CD4-positive, alpha-beta T cell treated with Interleukin-2 at 100 ng/mL for 4 hours (primary cell): ENCODE measurements at places on chromosomes 6 and 20.
A peak's percentile ranks its signal among the peaks of the same experiment; 100 is the strongest.

DNA sequence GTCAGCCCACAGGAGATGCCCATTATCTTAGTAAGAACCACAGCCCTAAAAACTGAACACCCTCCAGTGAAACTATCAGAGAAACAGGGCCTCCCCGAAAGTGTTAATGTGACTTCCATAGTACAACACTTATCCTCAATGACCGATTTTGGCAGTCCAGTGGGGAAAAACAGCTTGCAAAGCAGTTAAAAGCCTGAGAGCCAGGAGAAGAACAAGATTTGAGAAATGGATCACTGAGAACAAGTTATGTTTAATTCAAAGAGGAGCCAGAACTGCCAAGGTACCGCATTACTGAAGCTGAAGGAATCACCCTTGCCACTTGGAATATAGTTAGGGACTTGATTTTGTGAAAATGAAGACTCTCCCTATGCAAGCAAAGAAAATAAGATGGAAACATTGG, 236.9 kb downstream of the QKI start:
- no peak for DNase-seq

GRCh38 chr6:81889377-81890053, 137.0 kb upstream of the TENT5A start:
- DNase-seq: no peak

DNA sequence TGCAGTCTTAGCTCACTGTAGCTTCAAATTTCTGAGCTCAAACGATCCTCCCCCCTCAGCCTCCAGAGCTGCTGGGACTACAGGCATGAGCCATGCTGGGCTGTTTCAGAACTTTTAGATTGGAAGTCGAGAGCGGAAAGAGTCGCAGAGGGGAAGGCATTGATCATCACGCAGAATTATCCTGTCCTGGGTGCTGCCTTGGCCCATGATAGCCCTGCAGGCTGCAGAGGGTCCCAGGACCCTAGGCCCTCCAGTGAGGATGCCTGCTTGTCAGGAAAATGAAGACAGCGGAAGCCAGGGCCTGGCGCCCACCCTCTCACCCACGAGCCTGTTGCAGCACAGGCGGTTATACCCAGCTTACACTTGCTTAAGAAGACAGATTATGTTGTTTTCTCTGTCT, 9.1 kb downstream of the TMEM181 start:
- no peak for DNase-seq

GRCh38 chr20:58982406-58983114, 1.5 kb downstream of the NELFCD start:
- peak; percentile 47 for DNase-seq

- peak; percentile 37 for DNase-seq
Measured at GRCh38 chr20:32189691-32190615, 17.6 kb downstream of the PLAGL2 start.

GRCh38 chr20:63748070-63748933, 8.7 kb downstream of the SLC2A4RG start:
- DNase-seq: no peak

- no peak for DNase-seq
Measured at GRCh38 chr6:143647732-143648131, 30.0 kb upstream of the PHACTR2 start.

DNA sequence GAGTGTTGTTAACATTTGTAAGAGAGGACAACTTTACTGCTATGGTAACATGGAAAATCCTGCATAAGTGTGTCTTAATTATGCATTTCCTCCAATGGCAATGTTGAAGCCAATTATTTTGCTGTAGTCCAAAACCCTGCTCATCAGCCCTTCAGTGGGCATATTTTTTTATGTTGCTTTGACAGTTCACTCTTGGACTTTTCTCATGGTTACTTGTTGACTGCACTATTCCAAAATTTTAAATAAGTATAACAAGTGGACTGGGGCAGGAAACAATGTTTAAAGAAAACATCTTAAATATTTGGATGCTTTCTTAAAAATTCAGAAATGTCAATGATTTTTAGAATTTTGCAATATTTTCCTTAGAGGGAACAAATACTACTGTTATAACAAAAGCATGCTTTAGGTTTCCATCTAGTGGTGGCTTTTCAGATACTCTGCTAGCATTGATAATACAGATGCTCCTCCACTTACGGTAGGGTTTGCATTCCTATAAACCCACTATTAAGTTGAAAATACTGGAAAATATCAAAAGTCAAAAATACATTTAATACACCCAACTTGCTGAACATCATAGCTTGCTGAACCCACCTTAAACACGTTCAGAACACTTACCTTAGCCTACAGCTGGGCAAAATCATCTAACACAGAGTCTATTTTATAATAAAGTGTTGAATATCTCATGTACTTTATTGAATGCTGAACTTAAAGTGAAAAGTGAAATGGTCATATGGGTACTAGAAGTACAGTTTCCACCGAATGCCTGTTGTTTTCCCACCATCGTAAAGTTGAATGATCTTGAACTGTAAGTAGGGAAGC, 86.4 kb downstream of the ADGRG6 start:
- peak; percentile 20 for DNase-seq

DNA sequence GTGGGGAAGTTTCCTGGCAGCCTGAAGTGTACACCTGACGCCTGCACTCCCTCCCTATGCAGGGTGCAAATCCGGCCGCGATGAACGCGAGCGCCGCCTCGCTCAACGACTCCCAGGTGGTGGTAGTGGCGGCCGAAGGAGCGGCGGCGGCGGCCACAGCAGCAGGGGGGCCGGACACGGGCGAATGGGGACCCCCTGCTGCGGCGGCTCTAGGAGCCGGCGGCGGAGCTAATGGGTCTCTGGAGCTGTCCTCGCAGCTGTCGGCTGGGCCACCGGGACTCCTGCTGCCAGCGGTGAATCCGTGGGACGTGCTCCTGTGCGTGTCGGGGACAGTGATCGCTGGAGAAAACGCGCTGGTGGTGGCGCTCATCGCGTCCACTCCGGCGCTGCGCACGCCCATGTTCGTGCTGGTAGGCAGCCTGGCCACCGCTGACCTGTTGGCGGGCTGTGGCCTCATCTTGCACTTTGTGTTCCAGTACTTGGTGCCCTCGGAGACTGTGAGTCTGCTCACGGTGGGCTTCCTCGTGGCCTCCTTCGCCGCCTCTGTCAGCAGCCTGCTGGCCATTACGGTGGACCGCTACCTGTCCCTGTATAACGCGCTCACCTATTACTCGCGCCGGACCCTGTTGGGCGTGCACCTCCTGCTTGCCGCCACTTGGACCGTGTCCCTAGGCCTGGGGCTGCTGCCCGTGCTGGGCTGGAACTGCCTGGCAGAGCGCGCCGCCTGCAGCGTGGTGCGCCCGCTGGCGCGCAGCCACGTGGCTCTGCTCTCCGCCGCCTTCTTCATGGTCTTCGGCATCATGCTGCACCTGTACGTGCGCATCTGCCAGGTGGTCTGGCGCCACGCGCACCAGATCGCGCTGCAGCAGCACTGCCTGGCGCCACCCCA, 1.2 kb downstream of the GPR6 start:
- DNase-seq: no peak

DNA sequence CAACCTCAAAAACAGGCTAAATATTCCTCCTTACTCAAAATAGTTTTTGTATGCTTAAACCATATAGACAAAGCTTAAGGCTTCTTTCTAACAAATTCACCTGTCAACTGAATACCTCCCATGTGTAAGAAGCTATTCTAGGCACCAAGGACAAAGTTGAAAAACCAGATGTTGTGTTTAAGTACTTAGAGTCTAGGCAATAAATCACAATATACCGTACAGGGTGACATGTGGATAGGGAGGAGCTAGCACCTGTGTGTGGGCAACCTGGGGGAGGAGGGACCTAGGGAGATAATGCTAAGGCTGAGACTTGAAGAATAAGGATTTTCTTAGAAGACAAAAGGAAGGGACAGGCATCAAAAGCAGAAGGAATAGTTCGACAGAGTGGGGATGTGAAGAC, 123.5 kb downstream of the LMBRD1 start:
- DNase-seq: no peak

DNA sequence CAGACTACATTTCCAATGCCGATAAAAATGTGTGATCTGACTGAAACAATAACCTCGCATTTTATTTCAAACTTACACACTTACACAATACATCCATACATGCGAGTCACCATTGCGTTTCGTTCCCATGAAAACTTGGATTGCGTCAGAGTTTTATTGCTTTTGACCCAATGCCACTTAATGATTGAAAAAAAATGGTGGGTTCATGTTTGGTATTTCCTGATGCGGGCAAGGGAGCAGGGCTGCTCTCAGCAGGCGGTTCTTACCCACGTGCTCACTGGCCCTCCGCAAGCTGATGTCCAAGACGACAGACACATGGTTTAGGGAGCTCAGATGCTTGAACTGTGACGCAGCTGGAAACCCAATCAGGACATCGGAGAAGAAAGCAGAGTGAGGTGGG, 281.0 kb upstream of the SULF2 start:
- no peak for DNase-seq

DNA sequence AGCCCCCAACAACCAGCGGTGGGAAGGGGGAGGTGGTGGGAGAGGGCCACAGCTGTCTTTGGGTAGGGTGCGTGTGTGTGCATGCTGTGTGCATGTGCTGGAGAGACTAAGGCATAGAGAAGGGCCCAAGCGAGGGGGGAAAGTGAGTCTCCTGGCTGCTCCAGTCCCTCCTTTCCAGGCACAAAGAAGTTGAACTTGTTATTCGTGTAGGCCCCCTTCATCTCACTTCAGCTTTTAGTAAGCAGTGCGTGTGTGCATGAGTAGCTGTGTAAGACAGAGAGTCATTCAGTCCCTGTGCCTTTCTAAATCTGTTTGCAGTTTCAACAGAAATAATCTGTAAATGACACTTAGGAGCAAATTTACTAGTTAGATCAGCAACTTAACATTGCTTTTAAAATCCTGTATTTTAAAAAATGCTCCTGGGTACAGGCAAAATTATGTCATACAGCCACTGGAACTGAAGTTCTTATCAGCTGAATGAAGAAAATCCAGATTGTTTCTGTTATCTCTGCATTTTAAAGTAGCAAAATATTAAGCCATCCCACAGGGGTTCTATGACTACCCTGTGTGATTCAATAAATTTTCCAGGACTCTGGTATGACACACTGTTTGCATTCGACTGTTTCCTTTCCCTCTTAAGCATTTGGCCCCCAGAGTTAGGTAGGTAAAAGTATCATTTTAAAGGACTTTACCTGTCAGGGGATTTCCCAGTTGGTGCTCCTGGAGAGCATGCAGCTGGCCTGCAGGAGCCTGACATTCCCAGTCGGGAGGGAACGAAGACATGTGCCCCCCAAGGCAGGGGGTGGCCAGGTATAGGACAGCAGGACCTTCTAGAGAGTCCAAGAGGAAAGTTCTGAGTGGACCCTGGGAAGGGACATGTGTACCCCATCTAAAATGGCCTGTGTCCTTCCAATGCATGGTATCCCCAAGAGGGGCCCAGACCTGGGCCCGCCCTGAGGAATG, 39.0 kb downstream of the MTRES1 start:
- DNase-seq: no peak

GRCh38 chr20:20501128-20501527, 133.2 kb downstream of the INSM1 start:
- no peak for DNase-seq

DNA sequence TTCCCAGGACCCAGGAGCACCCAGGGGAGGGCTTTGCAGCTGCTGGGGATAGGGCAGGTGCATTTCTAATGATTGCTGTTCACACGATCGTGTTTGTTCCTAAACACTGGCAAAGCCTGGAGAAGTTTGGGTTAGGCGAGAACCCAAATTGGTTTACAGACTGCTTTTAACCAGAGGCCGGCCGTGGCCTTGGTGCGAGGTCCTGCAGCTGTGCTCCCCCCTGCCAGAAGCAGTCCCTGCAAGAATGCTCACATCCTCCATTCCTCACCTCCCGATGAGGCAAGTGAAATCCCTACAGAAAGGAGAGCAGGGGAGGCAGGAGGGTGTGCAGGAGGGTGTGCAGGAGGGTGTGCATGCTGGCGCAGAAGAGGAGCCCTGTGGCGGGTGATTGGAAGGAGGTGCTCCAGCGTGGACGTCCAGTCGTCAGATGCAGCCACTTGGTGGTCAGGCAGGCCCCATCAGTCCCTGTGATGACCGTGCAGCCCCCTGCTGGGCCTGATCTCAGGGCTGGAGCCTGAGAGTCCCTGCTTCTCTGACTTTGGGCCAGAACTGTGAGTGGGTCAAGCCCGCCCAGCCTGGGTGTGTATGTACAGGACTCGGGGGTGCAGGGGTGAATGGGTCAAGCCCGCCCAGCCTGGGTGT, 55.7 kb upstream of the FRMD1 start:
- no peak for DNase-seq

GRCh38 chr20:33836277-33836676, 25.1 kb downstream of the CHMP4B start:
- no peak for DNase-seq

- no peak for DNase-seq
Measured at GRCh38 chr6:10332111-10332510, 82.8 kb downstream of the TFAP2A start.

GRCh38 chr6:109300874-109301273, 81.4 kb downstream of the CD164 start:
- DNase-seq: no peak

- DNase-seq: no peak
Measured at GRCh38 chr6:9711365-9711764, 703.5 kb downstream of the TFAP2A start.

DNA sequence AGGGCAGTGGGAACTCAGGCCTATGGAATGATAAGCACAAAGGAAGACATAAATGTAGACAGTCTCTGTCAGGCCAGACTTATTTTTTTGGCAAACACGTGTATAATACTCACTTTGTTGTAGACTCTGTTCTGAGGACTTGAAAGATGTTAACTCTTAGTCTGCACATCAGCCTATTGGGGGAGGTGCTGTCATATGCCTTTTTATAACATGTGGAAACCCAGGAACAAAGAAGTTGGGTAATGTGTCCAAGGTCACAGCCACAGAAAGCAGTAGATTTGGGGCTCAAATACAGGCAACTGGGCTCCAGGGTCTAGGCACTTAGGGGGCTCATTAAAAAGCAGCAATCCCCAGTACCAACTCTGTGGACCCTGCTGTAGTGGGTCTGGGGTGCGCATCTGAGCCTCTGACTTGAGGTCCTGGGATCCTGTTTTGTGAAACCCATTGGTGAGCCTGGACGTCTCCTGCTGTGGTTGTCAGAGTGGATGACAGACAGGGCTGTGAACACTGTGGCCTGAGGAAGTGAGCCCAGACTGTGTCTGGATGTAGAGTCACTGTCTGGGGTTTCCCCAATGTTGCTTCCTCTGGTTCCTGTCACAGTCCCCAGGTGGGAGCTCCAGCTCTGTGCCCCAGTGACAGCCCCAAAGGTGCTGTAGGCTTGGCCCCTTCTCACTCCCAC, 50.0 kb downstream of the CDH26 start:
- DNase-seq: no peak

DNA sequence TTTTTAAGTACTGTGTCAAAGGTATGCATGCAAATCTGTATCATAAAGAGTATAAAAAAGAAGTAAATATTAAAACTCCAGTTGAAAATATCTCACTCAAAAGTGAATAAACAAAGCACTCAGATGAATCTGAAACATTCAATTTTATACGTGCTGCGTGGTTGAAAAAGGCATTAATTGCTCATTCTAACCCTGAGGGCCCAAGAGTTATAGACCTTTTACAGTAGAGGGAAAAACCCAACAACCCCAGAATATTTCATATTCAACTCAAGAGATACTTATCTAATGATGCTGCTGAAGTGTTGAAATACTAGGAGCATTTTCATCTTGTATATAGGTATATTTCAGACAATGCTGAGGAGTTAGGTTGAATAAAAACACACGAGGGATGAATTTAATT, 862.8 kb upstream of the CITED2 start:
- no peak for DNase-seq
